ENCODE measurements at places on chromosomes 6 and 20.

DNA sequence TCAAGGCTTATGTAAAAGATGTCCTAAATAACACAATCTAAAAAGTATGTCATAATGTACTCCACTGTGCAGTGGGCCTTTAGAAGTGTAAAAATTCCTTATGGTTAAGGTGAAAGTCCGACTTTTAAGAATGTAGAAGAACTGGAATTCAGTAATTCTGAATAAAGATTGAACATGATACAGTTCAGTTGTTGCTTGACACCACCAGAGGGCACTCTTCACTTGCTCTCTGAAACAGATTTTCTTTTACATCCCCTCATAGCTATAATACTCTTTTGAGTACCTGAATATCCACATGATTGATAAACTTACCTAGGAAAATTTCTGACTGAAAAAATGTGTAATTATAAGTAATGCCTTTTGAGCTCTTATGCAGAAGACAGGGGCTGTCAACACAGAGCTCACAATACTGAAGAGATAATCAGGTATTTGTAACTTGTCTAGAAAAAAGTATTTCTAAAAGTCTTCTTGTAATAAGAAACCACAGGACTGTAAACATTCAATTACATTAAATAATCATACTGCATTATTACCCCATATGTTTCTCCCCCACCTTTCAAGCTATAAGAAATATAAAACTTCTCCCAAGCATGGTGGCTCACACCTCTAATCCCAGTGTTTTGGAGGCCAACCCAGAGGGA is 92.1 kb downstream of the POPDC3 start:
- peak; percentile 68 for DNase-seq

GRCh38 chr20:32316667-32317066 is 39.2 kb downstream of the KIF3B start:
- DNase-seq, result peak; percentile 41

- no peak for DNase-seq
Observed at GRCh38 chr6:134379076-134379475, 61.2 kb upstream of the SGK1 start.

GRCh38 chr6:108838101-108838717 is 10.0 kb upstream of the ARMC2 start:
- no peak for DNase-seq

- DNase-seq, result peak; percentile 53
Observed at GRCh38 chr6:144675231-144675861, 390.2 kb downstream of the UTRN start.

GRCh38 chr20:48285656-48286055 is 500.4 kb upstream of the SULF2 start:
- no peak for DNase-seq

GRCh38 chr6:13454286-13455221 is 32.8 kb downstream of the GFOD1 start:
- peak; percentile 30 for DNase-seq

DNA sequence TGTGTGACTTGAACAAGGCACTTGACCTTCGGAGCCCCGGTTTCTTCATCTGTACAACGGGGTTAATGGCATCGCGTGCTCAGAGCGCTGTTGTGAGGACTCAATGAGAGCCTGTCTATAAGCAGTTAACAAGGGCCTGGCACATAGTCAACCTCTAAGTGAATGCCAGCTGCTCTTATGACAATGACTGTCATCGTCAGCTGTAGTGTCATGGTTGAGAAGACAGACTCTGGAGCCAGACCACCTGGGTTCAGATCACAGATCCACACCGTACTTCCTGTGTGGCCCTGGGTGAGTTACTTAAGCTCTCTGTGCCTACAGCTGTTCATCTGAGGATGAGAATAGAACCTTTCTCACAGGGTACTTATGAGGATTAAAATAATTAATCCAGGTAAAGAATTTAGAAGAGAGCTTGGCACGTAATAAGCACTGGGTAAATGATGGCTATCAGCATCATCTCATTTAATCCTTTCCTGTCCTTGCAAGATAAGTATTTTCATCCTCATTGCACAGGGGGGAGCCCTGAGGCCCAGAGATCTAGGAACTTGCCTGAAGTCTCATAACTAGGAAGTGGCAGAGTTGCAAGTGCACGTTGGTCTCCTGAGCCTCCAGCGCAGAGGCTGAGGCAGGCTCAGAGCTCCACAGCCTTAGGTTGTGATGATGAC is 105.3 kb downstream of the EYA2 start:
- DNase-seq, result no peak

- peak; percentile 67 for DNase-seq
Observed at GRCh38 chr6:100461917-100462705, 2.6 kb downstream of the SIM1 start.

- no peak for DNase-seq
Observed at GRCh38 chr6:39143238-39143930, 28.4 kb upstream of the SAYSD1 start.

DNA sequence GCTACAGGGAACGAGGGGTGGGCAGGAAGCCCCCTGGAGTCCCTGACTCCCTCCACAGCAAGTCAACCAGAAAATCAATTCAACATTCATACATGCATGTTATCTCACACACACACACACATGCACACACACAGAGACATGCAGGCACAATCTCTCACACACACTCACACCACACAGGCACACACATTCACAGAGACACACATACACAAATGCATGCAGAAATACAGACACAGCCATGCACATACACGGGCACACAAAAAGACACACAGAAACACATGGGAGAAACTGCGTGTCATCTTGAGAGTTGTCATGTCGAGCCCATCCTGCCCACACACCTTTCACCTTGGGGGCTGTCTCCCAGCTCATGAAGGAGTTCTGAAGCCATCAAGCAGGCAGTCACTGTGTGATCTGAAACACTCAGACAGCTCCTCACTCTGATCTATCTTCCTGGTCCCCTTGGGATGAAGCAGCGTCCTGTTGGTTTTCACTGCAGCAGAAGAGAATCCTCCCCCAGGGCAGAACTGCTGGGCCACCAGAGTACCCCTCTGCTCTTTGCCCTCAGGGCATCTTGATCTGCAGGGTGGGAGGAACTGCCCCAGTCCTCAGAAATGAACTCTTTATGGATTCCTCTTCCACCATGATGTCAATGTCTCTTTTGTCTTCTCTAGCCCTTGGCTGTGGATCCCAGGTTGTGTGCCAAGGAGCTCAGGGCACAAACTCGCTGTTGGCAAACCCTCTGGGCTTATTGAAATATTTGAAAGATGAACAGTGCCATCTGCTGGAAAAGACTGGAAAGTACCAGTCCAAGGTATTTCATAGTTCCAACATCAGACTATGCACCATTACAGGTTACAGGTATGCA is 8.8 kb downstream of the RAET1L start:
- DNase-seq, result peak; percentile 70

- peak; percentile 49 for DNase-seq
Observed at GRCh38 chr6:9140951-9141460, 705.7 kb upstream of the SLC35B3 start.
